ENCODE measurements at places on chromosomes 4 and X.

GRCh38 chr4:188697243-188697642, 558.0 kb downstream of the TRIML1 start:
- no peak for DNase-seq

DNA sequence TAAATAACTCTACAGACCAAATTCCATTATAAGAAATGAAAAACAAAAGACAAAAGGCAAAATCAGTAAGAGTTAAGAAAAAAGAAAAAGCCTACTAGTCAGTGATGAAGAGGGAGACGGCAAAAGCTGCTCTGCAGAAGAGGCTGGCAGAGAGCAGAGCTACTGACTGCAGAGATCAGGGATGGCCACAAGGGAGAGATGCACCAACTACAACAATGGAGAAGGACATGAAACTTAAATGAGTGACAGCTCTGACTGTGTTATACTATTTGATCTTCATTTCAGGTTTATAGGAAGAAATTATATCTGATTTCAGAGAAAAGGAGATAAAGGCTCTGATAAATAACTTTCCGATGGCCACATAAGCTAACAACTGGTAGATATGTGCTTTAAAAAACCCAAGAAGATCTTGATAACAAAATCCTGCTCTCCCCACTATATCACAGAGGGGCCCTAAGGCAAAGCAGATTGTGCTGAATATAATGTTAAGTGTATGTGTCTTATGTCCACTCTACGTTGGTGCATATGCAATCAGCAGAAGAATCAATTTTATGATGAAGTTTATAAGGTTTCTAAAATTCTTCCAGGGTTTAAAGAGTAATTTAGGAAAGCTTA, 58.4 kb upstream of the COX18 start:
- peak; percentile 15 for DNase-seq

DNA sequence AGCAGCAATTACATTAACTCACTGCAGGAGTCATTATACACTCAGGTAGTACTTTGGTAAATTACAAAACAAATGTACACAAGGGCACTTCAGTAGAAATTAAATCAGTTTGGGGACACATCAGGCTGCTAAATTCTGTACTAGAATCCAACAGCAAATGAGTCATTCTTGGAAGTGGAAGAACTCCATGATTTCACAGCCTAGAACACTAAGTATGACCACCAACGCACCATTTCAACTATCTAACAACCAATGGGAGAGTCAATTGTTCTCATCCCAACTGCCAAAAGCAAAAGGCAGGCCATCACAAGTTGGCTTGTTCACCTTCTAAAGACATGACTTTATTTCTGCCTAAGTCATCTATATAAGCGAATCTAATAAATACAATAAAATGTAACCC, 26.6 kb downstream of the PPM1K start:
- no peak for DNase-seq

- DNase-seq: no peak
Measured at GRCh38 chr4:131450572-131451209, 1698.4 kb upstream of the PCDH10 start.

DNA sequence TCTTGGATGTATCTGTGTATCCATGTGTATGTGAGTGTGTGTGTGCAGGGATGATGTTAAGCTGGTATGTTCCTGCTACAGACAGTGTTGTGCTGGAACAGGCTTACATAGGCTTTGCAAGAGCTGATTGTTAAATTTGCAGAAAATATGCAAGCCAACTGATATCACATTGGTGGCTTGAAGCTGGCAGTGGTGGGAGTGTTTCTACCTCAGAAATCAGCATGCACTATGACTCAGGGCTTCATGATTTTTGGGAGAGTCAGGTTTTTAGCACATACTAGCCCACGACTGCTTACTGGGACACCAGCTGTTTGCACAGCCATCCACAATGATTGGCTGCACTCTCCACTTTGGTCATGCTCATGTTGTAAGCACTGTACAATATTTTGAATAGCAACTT, 261.8 kb downstream of the DHX15 start:
- DNase-seq: no peak

All from HT-29 (cell line).